Lower lobe of right lung (tissue), 2 donors: ENCODE measurements at places on chromosomes 5 and 9. TPM values are rescaled to one million over a fixed set of nuclear protein-coding genes. Genes with fewer than 3 reads are reported as not detected.

DNA sequence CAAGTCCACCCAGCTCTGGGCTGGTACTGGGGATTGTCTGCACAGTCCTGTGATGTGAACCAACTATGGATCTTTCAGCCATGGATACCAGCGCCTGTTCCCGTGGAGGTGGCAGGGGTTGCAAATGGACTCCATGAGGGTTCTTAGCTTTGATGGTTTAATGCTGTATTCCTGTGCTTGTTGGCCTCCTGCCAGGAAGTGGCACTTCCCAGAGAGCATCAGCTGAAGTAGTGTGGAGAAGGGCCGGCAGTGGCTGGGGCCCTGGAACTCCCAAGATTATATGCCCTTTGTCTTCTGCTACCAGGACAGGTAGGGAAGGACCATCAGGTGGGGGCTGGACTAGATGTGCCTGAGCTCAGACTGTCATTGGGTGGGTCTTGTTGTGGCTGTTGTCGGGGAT is 1104.8 kb upstream of the COX7C start:
- DNase-seq, result peak; percentile 20

- no peak for DNase-seq
Observed at GRCh38 chr5:431711-432050, 11.3 kb upstream of the EXOC3 start.

GRCh38 chr5:53392073-53392472 is 88.4 kb upstream of the FST start:
- DNase-seq, result no peak

DNA sequence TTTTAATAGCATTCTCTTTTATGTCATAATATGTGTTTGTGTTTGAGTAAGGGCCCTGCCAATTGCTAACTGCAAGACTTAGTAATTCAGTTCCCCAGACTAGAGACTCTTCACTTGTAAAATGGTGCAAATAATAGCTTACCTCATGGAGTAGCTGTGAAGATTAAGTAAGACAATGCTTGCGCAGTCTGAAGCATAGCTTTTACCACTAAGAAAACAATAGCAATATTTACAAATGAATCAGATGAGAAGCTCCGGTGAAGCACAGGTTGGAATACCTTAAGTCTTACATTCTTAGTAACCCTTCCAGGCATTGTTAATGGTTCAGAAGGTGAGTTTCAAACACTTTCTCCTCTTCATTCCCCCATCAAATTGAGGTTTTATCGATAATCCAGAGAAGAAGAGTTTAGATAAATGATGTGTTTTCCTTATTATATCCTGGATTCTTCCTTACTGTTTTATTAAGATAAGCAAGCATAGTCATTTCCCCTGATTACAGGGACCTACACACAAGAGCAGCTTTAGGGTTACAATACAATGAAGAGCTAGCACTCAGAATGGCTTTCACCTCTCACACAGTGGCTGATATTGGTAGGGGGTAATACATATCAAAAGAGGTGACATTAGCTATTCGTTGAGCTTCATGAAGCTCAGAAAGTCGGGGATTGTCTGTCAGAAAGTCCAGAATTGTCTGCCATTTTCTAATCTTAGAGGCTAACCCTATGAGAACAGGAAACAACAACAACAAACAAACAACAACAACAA is 96.4 kb upstream of the EDIL3 start:
- no peak for DNase-seq

- no peak for DNase-seq
Observed at GRCh38 chr9:83620841-83621636, 1.9 kb upstream of the IDNK start.

DNA sequence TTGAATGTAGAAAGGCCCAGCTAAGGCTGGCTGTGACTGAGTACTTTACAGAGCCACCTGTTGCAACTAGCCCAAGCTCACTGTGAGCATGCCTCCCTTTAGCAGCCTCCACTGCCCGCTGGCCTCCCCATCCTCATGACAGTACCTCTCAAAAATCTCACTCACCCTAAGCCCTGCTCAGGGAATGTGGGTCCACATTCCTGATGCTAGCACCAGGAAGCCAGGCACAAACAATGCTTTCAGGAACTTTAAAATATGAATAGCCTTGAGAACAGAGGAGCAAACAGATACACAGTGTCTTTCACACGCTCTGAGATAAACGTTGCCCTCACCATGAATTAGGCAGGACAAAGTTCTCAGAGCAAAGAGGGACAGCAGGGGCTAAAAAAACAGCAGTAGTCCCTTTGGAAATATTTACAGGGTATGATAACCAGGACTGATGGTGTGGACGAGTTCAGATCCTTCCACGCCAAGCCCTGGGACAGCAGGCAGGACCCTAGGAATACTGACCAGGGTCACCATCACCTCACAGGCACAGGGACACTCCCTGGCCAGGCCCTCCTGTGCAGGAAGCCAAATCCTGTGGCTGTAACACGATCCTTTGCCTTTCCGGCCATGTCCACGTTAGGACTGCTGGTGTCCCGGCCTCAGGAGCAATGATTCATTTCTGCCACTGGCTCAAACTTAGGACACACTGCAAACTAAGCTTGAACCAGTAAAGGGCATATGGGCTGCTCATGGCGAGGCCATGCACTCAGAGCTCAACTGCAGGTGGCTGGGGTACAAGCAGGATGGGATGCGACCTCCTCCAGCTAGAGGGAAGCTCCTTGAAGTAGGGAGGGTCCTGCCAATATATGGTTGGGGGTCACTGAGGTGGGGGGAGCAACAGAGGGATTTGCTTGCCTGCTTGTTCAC is 9.6 kb downstream of the ACSL6 start:
- DNase-seq, result peak; percentile 28

DNA sequence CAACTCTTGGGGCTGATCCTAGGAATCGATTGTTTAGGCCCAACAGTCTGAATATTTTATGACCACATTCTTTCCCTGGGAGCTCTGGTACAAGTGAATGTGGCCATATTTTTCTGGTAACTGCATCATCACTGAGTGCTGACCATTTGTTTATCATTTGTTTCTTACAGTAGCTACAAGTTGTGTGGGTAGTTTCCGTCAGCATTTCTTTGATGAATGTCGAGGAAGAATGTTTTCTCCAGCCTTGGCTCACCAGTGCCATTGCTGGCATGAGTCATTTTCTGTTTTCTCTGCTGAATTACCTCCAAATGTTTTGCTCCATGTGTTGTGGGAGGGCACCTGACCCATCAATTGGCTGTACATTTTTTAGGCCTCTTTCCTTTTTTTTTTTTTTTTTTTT is 14.1 kb upstream of the CARD19 start:
- no peak for DNase-seq

DNA sequence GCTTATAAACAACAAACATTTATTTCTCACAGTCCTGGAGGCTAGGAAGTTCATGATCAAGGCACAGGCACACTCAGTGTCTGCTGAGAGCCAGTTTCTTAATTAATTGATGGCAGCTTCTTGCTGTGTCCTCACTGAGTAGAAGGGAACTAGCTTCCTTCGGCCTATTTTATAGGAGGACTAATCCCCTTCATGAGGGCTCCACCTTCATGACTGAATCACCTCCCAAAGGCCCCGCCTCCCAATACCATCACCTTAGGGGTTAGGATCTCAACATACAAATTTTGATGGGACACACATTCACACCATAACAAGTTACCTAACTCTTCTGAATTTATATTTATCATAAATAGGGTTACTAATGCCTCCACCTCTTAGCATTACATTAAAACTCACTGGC is 129.8 kb downstream of the GNAQ start:
- no peak for DNase-seq

GRCh38 chr9:34496149-34496712 is 26.6 kb downstream of the ENHO start:
- DNase-seq, result no peak

DNA sequence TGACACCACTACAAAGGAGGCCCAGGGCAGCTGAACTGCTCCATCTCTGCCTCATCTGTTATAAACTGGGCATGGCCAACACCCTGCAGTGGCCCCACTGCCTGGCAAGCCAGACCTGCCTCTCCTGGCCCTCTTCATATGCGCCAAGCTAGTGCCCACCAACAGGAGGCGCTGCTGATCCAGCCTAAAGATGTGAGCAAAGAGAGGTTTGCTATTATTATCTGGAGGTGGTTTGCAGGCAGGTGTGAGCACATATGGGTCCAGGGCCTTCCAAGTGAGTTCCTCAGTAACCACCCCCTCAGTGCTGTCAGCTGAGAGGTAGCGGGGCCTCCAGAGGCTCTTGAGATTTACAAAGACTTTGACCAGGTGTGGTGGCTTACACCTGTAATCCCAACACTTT is 232.2 kb downstream of the SYK start:
- no peak for DNase-seq

DNA sequence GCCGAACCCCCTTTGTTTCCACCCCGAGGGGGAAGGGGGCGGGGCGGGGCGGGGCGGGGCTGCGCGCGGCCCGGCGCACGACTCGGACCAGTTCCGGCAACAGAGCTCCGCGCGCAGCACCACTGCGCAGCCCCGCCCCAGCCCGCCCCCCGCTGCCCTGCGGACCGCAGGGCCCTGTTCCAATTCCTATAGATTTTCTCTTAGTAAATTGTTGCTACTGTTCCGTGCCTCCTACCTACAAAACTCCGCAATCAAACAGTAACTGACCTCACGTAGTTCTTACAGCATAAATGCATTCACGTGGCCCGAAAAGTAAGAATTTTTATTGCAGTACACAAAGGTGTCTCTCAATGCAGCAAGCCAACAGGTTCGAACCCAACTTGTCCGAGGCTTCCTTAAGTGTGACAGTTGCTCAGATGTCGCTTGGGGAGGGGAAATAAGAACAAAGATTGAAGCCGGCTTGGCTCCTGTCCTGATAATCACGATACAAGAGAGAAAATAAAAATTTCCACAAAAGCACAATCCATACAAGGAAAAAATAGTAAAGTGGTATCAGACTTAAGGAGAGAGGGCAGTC is 1.2 kb upstream of the RNF38 start:
- DNase-seq, result no peak

DNA sequence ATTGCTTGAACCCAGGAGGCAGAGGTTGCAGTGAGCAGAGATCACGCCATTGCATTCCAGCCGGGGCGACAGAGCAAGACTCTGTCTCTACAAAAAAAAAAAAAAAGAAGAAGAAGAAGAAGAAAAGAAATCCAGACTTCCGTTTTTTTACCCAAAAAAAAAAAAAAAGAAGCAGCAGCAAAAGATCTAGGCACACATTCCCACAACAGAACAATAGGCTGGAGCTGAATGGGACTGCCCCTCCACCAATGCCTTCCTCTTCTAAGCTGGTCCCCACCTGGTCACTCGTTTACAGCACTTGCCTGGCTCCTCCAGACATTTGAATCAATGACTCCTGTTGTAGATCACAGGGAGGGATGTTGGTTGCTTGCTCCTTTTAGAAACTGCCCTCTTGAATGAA is 1.6 kb upstream of the LMAN2 start:
- DNase-seq, result no peak

GRCh38 chr9:91220021-91220420 is 141.7 kb downstream of the AUH start:
- DNase-seq, result no peak

DNA sequence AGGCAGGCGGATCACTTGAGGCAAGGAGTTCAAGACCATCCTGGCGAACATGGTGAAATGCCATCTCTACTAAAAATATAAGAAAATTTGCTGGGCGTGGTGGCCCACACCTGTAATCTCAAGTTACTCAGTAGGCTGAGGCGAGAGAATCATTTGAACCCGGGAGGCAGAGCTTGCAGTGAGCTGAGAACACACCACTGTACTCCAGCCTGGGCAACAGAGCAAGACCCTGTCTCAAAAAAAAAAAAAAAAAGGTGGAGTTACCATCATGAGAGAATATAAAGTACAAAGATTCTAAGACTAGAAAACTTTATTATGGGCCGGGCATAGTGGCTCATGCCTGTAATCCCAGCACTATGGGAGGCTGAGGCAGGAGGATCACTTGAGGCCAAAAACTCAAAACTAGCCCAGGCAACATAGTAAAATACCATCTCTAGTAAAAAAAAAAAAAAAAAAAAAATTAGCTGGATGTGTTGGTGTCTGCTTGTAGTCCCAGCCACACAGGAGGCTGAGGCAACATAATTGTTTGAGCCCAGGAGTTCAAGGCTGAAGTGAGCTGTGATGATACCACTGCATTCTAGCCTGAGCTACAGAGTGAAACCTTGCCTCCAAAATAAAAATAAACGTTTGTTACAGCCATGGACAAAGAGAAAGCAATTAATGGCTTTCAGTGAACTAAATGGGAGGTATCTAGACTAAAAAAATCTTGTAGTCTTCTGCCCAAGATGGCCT is 12.9 kb downstream of the ANXA2R start:
- no peak for DNase-seq

GRCh38 chr9:120184266-120184665 is 395.7 kb downstream of the CDK5RAP2 start:
- DNase-seq, result no peak

GRCh38 chr5:131595088-131596033 is 39.7 kb downstream of the RAPGEF6 start:
- DNase-seq, result no peak

DNA sequence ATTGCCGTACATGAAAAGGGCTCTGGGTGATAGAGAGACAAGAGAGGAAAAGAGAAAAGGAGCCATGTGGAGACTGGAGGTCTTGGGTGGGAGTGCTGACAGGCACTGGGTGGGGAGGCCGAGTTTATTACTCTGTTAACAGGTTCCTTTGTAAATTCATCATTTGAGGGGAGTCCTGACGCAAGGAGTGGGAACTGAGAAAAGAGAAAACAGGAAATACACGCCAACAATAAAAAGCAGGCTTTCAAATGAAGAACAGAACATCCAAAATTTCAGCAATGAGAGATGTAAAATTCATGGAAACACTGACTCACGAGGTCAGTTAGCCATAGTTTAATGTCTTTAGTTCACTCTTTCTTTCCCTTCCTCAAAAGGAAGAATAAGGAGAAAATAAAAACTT is 342.8 kb downstream of the TMEM167A start:
- no peak for DNase-seq

- no peak for DNase-seq
Observed at GRCh38 chr9:135994501-135995192, 33.5 kb upstream of the UBAC1 start.

DNA sequence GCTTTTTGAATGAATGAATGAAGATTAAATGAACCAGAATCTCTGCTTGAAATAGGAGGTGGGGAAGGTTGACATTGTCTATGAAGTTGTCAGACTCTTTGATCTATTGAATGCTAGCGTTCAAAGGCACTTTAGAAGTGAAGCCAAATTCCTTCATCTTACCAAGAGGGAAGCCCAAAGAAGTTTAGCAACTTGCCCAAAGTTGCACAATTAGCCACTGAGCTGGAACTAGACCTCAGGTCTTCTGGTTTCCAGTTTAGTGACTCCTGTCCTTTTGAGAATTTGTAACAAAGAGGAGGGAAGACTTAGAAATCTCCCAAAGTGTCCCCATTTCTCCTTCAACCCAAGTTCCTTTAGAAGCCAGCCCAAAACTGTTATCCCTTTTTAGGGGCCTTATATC is 20.7 kb upstream of the SLC1A3 start:
- DNase-seq, result no peak

Gene TMOD1
- total RNA-seq, result 7.9 TPM

Gene RGS7BP
- 1.6 TPM for total RNA-seq

Gene SLC25A48
- 0.24 TPM for total RNA-seq

Gene VAV2
- 26.9 TPM for total RNA-seq

Gene ACTBL2
- not detected for total RNA-seq

Gene ENTR1
- 34.3 TPM for total RNA-seq

Gene PHF2
- total RNA-seq, result 39.1 TPM

Gene STPG3
- total RNA-seq, result 0.38 TPM

Gene AHRR
- 8.4 TPM for total RNA-seq

Gene CER1
- not detected for total RNA-seq

Gene DAB2
- 164 TPM for total RNA-seq

Gene SLC23A1
- 1.4 TPM for total RNA-seq

Gene ACER2
- total RNA-seq, result 5.9 TPM
